B cell (primary cell): ENCODE measurements at places on chromosomes 13 and 19. TPM values are rescaled to one million over a fixed set of nuclear protein-coding genes. Genes with fewer than 3 reads are reported as not detected.

DNA sequence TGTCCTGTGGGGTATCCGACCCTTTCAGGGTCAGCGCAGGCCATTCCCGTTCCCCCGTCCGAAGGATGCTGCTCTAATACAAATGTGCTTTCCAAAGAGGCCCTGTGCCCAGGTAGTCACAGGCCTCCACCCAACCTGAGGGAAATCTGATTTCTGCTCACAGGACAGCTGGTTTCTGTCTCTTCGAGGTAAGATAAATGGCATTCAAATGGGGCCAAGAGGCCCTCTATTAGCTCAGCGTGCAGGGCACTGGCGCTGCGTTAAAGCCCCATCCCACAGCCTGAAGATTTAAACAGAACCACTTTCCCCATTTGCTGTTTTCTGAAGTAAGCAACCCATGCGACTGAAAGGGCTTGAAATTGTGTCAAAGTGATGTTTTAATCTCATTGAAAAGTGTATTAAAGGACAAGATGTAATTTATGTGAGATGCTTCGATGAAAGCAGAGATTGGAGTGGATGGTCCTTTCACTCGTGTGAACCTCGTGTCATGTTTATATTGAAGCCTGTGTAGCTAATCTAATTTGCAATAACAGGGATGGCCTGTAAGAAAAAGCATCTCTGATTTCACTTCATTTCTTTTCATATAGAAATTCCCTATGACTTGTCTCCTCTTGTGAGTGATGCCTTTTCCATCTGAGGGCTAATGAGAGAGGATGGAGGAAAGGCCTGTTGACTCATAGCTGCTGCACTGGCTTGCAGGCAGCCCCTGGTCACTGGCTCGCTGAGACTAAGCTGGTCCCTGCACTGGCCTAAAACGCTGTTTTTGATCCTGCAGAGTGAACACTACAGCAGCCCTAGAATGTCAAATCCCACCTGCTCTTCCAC lies 7.3 kb upstream of the SOX1 start:
- no peak for DNase-seq

- peak; percentile 36 for DNase-seq
These were observed 2.0 kb downstream of the PPP6R1 start for GRCh38 chr19:55256562-55257460.

DNA sequence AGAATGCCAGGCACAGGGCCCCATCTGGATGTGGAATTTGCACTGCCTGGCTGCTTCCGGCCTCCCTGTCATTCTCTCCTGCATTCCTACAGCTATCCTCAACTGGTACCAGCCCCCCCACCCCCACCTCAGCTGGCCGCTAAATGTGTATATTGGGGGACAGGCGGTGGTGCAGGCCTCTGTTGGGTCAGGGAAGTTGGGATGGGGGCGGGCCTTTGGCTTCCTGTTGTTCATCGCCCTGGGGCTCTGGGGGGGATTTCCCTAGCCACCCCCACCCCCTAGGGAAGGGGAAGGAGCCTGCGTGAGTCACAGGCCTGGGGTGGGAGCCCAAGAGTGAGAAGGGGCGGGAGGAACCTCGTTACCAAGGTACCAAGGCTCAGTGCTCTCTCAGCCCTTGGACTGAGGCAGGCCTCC lies 10.6 kb downstream of the POU2F2 start:
- peak; percentile 81 for DNase-seq

- DNase-seq, result no peak
These were observed 4.2 kb upstream of the GP6 start for GRCh38 chr19:55042344-55042678.

DNA sequence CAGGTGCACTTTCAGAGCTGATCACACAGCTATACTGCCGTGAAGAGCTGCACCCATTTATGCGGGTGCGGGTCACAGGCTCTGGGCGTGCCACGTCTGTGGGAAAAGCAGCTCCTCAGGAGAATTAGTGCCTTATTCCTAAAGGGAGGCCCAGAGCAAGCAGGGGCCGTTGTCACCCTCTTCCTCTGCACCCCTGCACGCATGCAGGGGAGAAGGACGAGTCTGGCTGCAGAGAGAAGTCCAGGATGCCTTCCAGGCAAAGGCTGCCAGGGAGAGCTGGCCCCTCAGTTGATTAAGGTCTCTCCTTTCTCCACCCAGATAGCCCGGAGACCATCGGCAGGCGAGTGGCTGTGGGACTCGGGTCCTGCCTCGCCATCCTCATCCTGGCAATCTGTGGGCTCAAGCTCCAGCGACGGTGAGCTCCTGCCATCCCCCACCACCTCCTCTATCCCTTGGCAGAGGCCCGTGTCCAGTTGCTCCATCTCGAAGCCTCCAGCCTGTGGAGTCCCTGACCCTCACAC lies 3.1 kb upstream of the FFAR1 start:
- DNase-seq, result no peak

GRCh38 chr19:17095141-17095919 lies 19.8 kb downstream of the MYO9B start:
- DNase-seq, result no peak

The FFAR1 gene
- total RNA-seq, result 3.0 and 3.3 TPM in 2 replicates

The KLK11 gene
- not detected in 2 replicates for total RNA-seq

The LSR gene
- 45.3 and 46.5 TPM in 2 replicates for total RNA-seq
